ENCODE measurements at places on chromosomes 4 and X.

DNA sequence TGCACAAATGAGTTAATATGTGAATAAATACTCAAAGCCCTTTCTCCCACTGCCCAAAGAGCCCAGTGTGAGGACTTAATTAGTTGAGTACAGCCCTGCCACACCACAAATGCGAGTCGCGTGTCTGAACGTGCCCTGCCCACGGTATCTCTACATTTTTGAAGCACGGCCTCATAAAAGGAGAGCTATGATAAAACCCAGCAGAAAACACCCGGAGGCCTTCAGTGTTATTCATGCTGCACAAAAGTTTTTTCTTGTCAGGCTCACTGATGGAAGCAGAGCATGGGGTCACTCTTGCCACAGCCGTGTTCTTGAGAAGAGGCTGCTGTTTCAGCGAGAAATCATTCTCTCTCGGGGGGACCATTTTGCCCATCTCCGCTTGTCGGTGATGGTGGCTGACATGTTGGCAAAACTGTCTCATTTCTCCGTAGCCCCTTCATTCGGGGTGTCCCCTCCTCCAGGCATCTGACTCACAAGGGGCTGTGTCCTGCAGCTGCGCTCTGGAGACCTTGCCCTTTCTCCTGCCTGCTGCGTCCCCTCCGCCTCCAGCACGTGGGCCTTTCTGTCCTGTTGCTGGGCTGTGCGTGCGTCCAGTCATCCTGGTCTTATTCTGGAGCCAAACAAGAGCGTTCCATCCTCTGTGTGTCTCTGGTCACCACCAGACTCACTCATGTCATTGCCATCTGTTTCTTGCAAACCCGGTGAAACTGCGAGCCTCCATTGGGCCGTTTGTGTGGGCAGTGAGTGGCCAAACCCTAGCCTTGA is 88.8 kb downstream of the SORCS2 start:
- DNase-seq, result no peak

DNA sequence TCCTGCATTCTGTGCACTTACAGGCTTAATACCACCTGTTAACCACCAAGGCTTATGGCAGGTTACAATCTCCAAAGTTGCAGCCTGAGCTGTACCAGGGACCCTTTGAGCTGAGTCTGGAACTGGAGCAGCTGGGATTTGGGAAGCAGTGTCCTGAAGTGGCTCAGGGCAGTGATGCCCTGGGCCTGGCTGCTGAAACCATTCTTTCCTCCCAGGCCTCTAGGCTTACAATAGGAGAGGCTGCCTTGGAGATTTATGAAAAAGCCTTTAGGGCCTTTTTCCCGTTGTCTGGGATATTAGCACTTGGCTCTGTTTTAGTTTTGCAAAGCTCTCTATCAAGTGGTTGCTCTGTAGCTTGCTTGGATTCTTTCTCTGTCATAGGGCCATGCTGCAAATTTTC is 154.3 kb upstream of the CASK start:
- DNase-seq, result no peak

DNA sequence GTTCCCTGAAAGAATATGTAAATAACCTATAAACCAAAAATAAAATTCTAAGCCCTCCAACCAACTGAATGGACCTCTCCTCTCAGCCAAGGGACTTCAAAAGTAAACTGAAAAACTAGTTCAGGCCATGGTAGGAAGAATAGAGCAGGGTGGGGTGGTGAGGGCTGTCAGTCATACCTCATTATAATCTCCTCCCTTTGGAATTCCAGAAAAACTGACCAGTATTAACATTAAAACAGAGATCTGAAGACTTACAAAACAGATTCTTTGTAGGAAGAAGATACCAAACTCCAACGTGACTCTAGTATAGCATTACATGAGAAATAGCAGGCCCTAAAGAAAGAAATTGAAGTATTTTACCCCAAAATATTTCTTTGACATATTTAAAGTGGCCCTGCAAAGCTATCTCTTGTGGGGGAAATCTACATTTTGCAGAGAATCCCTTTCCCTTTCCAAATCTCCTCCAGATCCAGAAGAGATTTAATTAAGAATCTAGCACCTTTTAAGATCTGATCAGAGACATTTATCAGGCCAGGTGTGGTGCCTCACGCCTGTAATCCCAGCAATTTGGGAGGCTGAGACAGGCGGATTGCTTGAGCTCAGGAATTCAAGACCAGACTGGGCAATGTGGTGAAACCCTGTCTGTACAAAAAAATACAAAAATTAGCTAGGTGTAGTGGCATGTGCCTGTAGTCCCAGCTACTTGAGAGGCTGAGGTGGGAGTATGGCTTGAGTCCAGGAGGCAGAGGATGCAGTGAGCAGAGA is 15.1 kb downstream of the TBC1D9 start:
- DNase-seq, result no peak

DNA sequence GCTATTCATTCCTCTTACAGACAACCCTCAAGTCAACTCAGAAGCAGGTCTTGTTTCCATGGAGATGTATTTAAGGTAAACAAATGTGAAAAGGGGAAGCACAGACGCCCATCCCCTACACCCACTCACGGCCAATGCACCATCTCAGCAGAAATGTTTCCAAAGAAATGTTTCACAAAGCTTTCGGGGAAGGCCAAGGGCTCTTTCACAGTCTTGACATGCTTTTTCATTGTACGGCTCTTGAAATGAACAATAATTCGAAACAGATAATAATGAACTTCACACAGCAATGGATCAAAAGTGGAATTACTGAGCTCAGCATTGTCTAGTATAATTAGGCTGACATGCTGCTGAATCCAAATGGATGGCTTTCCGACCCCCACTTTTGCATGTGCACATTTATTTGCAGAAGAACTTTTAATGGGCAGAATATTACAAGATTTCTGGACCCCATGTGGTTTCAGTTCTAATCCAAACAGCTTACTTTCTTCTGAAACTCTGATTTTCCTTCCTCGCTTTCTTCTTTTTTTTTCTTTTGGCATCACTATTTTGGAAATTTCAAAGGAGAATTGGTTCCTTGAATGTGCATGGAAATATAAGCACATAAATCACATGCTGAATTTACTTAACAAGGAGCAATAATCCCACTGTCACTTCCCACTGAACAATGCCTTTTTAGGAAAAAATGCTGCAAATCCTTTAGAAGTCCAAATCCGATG is 160.9 kb downstream of the SMIM20 start:
- no peak for DNase-seq

DNA sequence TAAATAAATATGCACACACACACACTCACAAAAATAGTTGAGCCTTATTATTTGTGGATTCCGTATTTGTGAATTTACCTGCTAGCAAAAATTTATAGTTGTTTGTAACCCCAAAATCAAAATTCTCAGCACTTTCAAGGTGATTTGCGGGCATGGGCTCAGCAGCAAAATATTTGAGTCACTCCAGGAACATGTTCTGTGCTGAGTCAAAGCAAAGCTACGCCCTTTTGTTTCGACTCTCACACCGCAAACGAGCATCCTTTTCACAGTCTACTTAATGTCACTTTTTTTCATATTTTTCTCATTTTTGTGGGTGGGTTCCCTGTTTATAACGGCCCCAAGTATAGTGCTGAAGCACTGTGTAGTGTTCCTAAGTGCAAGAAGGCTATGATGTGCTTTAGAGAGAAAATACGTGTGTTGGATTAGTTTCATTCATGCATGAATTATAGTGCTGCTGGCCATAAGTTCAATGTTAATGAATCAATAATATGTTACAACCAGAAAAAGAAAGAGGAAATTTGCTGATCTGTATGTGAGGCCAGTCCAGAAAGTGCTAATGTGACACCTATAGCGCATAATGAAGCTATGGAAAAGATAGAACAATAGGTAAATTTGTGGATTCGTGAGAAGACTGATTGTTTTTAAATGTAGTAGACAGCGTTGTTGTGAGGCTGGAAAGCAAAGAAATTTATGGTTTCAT is 723.2 kb upstream of the AGA start:
- DNase-seq, result no peak

Data from stimulated activated CD8-positive, alpha-beta memory T cell treated with anti-CD3 and anti-CD28 coated beads, Interleukin-15, amount 100 ng/mL, for 24 hours (primary cell).